ENCODE measurements at places on chromosomes 4 and X. TPM values are rescaled to one million over a fixed set of nuclear protein-coding genes. Genes with fewer than 3 reads are reported as not detected.

HSFX4 gene
- 0.28 TPM for total RNA-seq

DNA sequence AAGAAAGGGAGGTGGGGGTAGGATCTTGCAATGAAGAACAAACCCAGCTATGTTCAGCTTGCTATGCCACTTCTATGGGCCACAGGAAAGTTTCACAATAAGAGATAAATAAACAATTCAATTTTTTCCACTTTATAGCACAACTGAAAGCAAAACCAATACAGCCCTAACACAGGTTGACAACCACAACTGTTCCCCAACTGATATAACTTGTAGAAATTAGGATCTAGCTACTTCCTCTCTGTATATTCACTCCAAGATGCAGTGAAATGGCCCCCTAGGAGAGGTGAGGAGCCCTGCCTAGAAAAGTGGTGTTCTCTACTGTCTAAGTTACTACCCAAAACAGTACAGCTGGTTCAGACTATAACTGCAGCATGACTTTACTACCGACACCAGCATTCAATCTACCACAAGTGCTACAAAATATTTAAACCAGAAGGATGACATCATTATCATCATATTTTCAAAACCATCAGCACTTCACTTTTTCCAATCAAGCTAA is 77.0 kb downstream of the FBXW7 start:
- DNase-seq = no peak
- no peak overlapping the region for H3K4me3 ChIP-seq
- no peak overlapping the region for H3K27ac ChIP-seq
- H3K27me3 ChIP-seq = no peaks in the 10 kb centered on the region
- H3K36me3 ChIP-seq = no peaks in the 10 kb centered on the region

GRCh38 chr4:40613456-40613855 is 16.2 kb downstream of the RBM47 start:
- H3K27ac ChIP-seq = no peak overlapping the region
- no peaks in the 10 kb centered on the region for H3K36me3 ChIP-seq
- H3K4me3 ChIP-seq = no peak overlapping the region
- DNase-seq = no peak

FDCSP gene
- total RNA-seq = 7.4 TPM

GRCh38 chrX:149506349-149506748 is 1.2 kb upstream of the IDS start:
- peaks cover 3% of the 10 kb centered on the region for H3K4me1 ChIP-seq
- H3K27me3 ChIP-seq = peaks cover 2% of the 10 kb centered on the region
- no peak overlapping the region for H3K4me3 ChIP-seq

TMPRSS11D gene
- 0.05 TPM for total RNA-seq
